Esophagus squamous epithelium (tissue), 5 donors: ENCODE measurements at places on chromosomes 7 and 10.

DNA sequence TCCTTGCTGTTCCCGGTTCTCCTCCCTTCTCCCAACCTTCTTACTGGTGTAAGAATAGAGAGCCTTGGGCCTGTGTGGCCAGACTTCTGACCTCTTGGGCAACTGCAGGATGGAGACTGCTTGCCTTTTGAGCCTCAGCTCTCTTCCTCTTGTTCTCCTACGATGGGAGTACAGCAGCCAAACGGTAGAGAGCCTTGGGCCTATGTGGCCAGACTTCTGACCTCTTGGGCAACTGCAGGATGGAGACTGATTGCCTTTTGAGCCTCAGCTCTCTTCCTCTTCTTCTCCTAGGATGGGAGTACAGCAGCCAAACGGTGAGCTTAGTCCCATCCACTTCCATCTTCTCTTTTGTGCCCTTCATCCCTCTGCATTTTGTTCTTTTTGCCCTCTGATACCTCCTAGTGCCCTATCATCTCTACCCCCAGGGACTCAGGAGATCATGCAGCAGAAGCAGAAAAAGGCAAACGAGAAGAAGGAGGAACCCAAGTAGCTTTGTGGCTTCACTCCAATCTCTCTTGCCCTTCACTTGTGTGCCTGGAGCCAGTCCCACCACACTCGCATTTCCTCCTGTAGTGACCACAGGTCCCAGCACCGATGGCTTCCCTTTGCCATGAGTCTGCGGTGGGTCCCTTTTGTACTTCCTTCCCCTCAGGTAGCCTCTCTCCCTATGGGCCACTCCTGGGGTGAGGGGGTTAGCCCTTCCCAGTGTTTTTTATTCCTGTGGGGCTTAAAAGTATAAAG, 15.3 kb downstream of the SLC25A13 start:
- no peak for DNase-seq

- DNase-seq = no peak
Measured at GRCh38 chr7:107924841-107925504, 34.0 kb downstream of the DLD start.

GRCh38 chr10:28761084-28761846, 83.9 kb downstream of the BAMBI start:
- no peak for DNase-seq

GRCh38 chr7:37362802-37363201, 85.9 kb downstream of the ELMO1 start:
- DNase-seq = no peak

- DNase-seq = no peak
Measured at GRCh38 chr10:110147961-110148360, 59.4 kb upstream of the MXI1 start.

DNA sequence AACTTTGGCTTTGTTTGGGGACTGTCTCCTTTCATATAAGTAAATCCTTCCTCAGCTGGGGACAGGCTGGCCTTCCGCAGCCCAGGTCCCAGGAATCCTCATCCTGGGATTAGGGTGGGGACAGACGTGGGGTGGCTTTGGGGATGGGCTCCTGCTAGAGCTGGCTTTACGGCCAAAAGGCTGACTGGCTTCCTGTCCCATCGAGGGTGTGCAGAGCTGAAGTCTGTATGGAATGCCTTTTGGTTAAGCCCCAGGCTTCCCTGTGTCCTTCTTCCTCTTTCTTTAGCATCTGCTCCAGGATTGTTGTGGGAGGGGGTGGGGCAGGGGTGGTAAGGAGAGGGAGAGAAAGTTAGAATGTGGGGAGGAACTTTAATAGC, 59.4 kb upstream of the AQP1 start:
- no peak for DNase-seq

GRCh38 chr10:131819241-131820072, 81.4 kb upstream of the PPP2R2D start:
- no peak for DNase-seq

DNA sequence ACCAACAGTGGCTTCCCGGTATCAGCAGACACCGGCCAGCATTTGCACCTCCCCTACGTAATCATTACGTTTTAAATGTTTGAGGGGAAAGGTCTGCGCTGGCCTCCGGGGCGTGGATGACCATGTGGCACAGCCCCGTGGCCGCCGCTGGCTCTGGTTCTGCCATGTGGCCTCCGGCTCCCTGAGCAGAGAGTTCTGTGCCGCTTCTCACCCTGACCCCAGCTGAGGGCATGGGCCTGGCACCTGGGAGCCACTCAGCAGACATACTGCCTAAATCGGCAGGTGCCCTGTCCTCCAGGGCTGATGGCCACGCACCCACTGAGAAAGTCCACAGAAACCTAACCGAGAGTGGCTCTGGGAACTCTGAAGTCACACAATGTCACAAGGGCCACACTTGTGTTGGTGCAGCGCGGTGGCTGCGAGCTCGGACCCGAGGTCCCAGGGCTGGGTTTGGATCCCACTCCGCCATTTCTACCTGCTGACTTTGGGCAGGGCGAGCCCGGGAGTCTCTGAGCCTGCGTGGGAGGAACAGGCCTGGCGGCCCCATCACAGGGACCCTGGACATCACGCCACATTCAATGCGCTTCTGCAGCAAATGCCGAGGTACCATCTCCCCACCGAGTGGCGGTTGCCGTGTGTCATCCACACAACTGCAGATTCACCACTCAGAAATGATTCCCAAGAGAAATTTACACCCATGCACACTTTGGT, 25.3 kb downstream of the CFAP46 start:
- DNase-seq = no peak

DNA sequence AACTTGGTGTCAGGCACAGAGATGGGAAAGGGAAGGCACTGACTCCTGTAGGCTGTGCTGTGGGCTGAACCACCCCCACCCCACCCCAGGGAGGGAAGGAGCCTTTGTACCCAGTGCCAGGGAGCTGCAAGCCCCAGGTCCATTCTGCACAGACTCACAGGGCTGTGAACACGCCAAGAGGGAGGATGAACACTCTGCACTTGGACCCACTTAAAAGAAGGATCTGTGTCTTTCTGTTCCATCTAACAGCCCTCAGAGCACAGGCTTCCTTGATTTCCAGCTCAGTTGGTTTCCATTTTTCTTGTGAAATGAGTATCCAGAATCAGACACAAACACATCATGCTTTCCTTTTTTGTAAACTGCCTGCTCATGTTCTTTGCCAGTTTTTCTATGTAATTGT, 84.9 kb downstream of the GRB10 start:
- no peak for DNase-seq

DNA sequence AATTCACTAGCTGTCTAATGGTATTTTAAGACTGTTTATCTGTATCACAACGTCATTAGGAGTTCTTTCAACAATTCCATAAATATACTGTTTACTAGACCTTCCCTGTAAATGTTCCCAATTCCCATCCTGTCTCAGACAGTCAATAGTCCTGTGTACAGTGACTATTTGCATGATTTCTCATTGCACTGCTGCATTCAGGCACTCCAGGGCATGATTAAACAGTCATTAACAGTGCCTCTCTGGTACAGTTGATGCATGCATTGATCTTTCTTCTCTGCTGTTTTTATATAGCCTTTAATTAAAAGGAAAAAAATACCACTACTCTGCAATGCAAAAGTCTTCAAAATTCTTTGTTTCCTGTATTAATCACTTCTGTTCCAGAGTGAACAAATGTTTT, 51.5 kb upstream of the MTURN start:
- no peak for DNase-seq

DNA sequence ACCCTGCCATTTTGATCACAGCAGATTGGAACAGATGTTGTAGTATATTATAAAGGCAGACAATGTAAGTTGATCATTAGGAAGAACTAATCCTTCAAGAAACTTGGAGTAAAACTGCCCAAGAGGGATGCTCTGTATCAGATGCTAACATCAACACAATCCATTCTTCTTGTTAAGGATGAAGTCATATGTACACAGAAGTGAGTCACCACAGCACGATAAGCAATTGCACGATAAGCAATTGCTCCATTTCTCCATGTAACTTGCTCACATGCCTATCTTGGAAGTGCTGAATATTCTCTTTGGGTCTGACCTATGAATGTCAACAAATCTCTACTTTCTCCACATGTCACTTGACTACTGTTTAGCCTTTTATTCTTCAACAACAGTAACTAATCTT, 41.5 kb upstream of the DMTF1 start:
- no peak for DNase-seq

- no peak for DNase-seq
Measured at GRCh38 chr7:153430931-153431330, 621.3 kb upstream of the DPP6 start.

DNA sequence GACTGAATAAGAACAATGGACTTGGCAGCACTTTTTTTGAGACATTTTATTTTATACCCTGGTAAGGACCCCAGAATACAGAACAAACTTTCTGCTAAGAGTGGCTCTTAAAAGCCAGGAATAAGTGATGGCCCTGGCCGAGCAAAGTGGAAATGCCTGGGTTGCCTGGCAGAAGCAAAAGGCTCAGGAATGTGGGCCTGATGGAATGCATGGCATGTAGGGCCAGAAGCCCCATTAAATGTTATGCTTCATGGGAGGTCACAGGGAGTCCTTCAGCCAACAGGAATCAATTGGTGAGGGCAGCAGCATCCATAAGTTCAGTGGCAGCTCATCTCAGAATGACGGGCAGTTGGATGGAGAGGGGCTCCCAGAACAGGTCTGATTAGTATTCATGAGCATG, 301.5 kb upstream of the CACNA2D1 start:
- DNase-seq = no peak

- DNase-seq = no peak
Measured at GRCh38 chr10:89171996-89172395, 35.1 kb downstream of the CH25H start.

DNA sequence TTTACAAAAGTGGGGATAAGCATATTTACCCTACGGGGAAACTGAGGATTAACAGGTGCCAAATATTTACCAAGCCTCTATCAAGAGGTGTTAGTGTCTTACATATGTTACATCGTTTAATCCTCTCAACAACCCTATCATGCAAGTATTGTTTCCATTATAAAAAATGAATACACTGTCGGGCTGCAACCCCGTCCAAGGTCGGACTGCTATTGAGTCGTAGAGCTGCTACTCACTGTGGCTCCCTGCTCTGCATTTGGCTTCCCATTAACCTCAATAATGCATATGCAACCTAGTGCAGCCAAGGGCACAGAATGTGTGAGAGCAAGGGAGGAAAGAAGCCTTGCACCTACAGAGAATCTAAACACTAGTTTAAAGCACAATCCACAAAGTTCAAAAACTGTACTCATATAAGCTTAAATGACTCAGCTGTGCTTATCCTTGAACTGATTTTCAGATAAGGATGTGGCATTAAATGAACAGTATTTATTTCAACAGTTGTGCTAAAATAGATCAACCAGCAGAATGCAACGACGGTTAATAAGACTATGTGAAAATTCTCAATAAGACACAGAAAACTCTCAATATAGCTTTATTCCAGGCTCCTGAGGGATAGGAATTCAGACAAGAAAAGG, 49.9 kb downstream of the UBE2H start:
- no peak for DNase-seq

DNA sequence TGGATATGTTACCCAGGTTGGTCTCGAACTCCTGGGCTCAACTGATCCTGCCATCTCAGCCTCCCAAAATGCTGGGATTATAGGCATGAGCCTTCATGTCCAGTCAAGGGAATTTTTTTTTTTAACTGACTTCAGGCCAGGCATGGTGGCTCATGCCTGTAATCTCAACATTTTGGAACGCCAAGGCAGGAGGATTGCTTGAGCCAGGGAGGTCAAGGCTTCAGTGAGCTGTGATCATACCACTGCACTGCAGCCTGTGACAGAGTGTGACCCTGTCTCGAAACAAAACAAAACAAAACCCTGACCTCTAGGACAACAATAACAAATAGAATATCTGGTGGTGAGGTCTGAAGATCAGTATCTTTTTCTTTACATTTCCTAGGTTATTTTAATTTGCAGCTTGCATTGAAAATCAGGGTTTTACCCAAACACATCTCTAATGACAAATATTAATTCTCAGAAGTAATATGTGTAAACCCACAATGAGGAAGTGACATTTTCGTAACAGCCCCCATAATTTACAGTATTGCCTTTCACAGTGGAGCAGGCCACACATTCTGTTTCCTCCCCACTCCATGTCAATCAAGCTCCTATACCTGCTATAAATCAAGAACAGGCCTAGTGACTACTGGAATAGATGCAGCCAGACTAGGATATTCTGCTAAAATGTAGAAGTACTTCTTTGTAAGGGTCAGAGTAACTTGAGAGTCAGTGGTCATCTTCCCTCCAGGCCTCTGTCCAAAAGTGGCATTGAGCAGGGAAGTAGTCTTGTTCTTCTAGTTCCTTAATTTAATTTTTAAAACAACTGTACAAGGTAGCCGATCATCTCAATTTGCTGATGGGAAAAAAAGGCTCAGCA, 43.3 kb upstream of the ECHDC3 start:
- DNase-seq = no peak

- no peak for DNase-seq
Measured at GRCh38 chr10:49023752-49024151, 84.1 kb upstream of the LRRC18 start.

DNA sequence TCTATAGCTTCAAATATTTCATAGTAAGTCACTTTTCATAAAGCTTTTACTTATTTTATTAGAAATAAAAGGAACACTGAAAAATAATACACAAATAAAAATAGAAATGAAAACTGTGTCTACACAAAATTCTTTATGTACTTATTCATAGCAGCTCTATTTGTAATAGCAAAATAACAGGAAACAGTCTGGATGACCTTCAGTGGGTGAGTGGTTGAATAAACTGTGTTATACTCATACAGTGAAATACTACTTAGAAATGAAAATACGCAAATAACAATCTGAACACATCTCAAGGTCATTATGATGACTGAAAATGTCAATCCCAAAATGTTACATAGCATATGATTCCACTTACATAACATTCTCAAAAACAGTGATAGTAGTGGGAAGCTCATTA, 138.7 kb upstream of the PCLO start:
- DNase-seq = no peak

GRCh38 chr10:62047960-62048383, 146.5 kb downstream of the ARID5B start:
- DNase-seq = no peak

DNA sequence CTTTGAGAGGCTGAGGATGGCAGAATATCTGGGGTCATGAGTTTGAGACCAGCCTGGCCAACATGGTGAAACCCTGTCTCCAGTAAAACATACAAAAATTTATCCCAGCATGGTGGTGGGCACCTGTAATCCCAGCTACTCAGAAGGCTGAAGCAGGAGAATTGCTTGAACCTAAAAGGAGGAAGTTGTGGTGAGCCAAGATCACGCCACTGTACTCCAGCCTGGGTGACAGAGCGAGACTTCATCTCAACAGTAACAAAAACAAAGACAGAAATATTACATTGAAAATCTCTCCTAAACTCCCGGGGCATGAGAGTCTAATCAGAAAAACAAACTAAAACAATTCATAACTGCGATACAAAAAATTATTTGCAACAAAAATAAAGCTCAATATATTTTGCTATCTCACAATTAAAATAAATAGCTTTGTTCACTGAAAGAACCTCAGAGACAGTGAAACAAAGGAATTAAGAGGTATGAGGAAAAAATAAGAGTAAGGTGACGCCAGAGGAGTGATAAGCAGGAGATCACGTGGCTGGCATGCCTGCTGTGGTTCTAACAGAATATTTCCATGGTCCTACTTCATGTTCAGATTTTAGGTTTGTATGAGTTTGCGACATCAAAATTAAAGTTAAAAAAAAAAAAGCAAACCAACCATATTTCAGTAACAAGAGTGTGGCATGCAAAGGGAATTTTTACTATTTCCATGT, 527.7 kb upstream of the POM121L12 start:
- no peak for DNase-seq
